ENCODE measurements at places on chromosomes 6 and 20.

DNA sequence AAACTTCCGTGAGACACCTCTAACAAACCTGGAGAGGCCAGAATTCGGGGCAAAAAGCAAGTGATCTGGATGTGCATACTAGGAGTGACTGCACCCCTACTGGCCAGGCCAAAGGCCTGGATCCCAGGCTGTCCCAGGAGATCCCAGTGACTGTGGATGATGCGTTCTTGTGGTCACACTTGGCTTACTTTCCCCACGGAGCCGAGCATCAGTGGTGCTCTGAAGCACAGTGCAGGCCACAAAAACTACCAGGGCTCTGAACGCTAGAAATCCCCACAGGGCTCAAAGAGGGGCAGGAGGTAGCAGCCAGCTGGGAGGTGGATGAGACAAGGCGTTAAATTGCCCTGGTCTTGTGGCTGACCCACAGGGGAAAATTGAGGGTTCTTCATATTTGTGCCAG, 7.1 kb downstream of the TRIM26 start:
- DNase-seq: no peak

DNA sequence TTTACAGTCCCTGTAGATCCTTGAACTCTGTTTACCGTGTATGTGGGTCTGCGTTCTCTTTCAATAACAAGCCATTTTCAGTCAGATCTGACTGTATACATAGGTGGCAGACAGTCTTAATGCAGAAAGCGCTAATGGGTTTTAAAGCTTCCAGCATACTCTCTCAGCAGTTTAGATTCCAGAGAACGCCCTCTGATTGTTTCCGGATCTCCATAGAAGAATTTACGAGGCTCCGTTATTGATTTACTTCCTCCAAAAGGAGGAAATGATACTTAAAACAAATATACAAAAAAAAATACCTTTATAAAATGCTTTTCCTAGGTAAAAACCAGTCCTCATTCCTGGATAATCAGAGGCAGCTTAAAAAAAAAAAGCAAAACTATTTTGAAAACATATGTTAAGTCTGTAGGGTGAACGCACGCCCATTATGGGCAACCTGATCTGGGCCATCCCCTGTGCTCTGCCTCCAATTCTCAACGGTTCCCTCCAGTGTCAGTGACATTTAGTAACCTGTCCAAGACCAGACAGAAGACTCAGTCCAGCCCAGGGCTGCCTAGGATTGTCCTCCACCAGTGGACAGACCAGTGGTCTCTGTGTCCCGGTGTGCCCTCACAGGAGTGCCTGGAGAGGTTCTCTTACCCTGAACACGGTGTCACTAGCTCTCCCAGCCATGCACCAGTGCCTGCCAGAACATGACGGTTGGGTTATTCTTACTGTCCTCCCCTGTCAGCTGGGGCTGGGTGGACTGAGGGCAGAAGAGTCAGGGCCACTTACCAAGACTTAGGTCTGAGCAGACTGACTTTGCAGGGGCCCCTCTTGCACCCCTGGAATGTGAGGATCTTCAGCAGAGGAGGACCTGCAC, 217.3 kb downstream of the ARID1B start:
- no peak for DNase-seq

- no peak for DNase-seq
These were observed 262.1 kb downstream of the HACE1 start for GRCh38 chr6:104597541-104598050.

- no peak for DNase-seq
These were observed 298.0 kb downstream of the QKI start for GRCh38 chr6:163712566-163712961.

DNA sequence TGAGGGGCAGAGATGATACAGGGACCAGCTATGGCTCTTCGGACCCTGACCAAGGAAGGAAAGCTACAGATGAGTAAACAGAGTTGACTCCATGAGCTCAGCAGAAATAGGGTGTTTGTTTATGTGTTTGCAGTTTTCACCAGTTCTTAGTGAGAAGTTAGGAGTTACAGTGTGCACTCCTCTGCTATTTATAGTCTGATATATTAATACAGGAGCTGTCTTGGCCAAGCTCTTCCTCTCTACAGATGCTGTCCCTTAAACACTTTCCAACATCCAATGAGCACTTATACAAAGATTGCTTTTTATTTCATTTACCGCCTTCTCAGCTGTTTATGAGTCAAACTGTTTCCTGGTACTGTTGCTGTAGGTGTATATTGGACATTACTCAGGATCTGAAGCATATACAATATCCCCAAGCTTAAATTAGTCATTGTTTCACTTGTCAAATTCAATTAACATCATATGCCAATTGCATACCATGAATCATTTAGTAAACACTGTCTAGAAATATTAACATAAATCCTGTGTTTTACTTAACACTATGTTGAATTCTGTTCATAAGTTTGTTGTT, 618.0 kb downstream of the PRKN start:
- no peak for DNase-seq
